ENCODE measurements at places on chromosomes 5 and 9.

DNA sequence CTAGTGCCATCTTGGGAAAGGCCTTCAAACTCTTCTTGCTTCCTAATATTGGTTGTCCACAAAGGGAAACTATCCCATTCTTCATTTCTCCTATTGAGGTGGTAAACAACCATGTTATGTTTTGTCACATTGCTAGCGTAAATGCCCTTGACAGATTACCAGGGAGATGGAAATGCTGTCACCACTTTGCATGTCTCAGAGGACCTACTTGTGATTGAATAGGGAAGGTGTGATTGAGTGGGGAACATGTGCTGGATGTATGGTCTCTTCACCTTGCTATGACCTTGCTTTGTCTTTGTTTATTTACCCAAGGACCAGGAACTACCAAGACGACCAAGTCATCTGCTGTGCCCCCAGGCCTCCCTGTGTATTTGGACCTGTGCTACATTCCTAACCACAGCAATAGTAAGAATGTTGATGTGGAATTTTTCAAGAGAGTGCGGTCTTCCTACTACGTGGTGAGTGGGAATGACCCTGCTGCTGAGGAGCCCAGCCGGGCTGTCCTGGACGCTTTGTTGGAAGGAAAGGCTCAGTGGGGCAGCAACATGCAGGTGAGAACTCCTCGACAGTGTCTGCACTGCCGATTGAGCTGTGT lies 96.1 kb downstream of the MAP1B start:
- peak; percentile 25 for DNase-seq

DNA sequence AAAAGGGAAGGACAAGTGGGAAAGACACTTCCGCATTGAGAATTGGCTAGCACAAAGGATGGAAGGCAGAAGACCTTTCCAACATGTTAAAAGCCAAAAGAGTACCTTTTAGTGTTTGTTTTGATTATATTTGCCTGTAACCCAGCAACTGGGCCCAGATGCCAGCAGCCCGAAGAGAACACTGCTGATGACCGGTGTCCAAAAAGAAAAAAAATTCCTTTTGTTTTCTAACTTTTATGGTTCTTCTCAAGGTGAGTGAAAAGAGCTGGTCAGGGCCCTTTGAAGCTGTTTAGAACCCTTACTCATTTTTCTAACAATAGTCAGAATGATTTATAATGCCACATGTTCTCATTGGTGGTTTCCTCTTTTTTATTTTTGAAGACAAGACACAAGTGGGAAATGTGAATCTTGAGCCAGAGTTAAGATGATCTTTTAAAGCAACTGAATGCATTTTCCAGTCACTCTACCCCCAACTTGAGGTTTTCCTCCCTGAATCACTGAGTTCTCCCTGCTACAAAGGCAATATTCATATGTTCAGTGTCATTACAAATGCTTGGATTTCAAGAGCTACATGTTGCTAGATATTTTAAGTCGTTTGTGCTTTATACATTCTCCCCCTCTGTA lies 32.3 kb upstream of the ZNF462 start:
- DNase-seq: no peak

DNA sequence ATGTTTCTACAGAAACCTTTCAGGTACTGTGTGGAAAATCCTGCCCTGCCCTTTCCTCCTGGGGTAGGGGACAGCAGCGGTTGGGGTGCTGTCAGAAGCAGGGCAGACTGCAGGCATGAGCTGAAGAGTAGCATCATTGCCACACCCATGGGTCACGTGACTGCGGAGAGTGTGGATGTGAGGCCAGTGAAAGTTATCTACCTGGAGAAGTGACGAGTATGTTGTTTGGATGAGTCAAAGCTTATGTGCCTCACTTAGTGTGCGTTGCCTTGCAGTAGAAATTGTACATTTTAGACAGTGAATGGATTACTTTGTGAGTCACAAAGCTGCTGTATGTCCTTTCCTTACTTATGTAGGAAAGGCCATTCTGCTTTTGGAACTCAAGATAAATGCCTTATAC lies 21.7 kb upstream of the ACTBL2 start:
- DNase-seq: no peak

DNA sequence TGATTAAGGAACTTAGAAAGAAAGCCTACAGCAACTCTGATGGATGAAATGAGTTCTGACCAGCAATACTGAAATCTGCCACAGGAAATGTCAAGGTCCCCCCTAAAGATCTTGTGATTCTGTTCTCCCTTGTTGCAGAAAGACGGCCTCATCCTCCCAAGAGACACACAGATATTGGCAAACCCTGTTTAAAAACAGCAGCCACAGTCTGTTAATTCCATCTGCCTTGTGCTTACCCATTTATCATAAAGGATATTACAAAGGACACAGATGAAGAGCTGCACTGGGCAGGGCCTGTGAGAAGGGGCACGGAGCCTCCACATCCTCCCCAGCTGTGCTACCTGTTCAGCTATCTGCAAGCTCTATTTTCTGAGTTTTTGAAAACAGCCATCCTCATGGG lies 15.2 kb downstream of the RAPGEF1 start:
- DNase-seq: no peak

- DNase-seq: peak; percentile 5
These were observed 45.5 kb upstream of the MPDZ start for GRCh38 chr9:13324988-13325387.

DNA sequence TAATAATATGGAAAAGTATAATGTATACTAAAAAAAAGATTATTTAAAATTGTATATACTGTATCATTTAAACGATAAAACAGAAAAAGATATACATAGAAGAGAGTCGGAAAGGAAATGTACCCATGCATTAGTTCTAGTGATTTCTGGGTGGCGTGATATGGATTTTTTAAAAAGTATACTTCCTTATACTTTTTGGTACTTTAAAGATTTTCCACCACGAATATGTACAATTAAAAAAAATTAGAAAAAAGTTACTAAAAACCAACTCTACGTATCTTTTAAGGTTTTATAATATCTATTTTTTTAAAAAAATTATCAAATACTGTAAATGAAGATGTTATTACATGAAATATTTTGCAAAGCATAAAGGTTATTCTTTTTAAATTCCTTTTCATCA lies 12.3 kb downstream of the PHF19 start:
- no peak for DNase-seq

- no peak for DNase-seq
These were observed 474.0 kb upstream of the ACTBL2 start for GRCh38 chr5:57956636-57957035.

DNA sequence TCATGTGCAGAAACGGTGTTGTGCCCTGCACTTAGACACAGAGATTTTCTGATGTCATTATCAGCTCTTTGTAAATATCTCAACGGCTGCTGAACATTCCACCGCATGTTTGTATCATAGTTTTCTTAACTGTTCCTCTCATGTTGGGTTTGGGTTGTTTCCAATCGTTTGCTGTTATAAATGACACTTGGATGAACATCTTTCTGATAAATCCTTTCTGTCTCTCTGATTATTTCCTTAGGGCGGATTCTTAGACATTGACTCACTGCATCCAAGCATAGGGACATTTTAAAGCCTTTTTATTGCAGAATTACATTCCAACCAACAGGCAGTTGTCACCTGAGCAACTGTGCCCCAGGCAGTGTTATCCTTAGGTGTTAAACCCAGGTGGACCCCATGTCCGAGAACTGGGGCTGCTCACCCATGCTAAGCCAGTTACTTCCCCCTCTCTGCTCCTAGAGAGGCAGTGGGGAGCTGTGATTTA lies 28.5 kb downstream of the COL5A1 start:
- peak; percentile 87 for DNase-seq

GRCh38 chr5:142797420-142797819 lies 27.2 kb downstream of the ARHGAP26 start:
- DNase-seq: no peak

GRCh38 chr5:150182774-150183173 lies 7.1 kb upstream of the SLC6A7 start:
- DNase-seq: no peak

- DNase-seq: no peak
These were observed 326 bp downstream of the RIGI start for GRCh38 chr9:32525709-32526030.

DNA sequence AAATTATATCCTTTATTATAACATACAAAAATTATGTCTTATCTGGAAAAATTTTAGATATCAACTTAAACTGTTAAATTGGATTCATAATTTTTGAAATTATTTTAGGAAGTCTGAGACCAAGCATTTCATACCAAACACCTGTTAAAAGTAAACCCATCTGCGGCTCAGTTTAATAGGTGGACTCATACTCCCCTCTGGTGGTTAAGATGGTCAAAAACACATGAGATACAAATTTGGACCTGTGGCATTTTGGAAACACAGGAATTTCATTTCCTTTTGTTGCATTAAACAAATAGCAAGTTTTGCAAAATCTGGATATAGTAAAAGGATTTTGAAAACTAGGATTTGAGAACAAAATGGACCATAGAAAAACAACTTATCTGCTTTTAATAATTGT lies 53.7 kb downstream of the RGMB start:
- peak; percentile 27 for DNase-seq

DNA sequence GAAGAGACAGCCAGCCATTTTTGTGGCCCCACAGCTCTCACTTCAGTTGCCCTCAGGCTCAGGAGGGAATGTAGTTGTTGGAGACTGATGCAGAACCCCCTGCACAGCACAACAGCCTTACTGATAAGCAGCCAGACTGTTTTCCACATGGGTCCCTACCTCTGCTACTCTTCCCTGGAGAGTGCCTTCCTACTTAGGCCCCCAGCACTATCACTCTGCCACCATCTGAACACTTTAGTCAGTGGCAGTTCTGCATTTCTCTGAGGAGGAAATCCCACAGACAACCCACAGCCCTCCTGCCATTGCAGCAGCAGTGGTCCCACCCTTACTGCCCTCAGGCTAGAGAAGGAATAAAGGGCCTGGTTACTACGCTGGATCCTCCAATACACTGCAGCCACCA lies 61.8 kb upstream of the PTPRD start:
- DNase-seq: no peak

GRCh38 chr5:127011961-127012644 lies 18.3 kb downstream of the MARCHF3 start:
- no peak for DNase-seq

Measured in brain microvascular endothelial cell (primary cell).